Omental fat pad (tissue), 4 donors: ENCODE measurements at places on chromosomes 1 and 21. TPM values are rescaled to one million over a fixed set of nuclear protein-coding genes. Genes with fewer than 3 reads are reported as not detected.
A peak's percentile ranks its signal among the peaks of the same experiment; 100 is the strongest.

Gene MAB21L3
- total RNA-seq = not detected

GRCh38 chr1:87958201-87958600, 629.5 kb downstream of the LMO4 start:
- no peak for DNase-seq

- DNase-seq = peak; percentile 11
Measured at GRCh38 chr1:228276174-228276831, 68.5 kb downstream of the OBSCN start.

GRCh38 chr1:111793923-111794322, 38.2 kb downstream of the DDX20 start:
- DNase-seq = no peak

- DNase-seq = no peak
Measured at GRCh38 chr1:222784916-222785315, 29.9 kb upstream of the DISP1 start.

GRCh38 chr1:22709891-22710700, 543 bp upstream of the EPHB2 start:
- no peak for DNase-seq
